ENCODE measurements at places on chromosomes 4 and X.
A peak's percentile ranks its signal among the peaks of the same experiment; 100 is the strongest.

GRCh38 chr4:156858071-156858470 lies 113.5 kb downstream of the PDGFC start:
- no peak for DNase-seq

GRCh38 chr4:26279446-26279845 lies 41.4 kb upstream of the RBPJ start:
- DNase-seq, result no peak

DNA sequence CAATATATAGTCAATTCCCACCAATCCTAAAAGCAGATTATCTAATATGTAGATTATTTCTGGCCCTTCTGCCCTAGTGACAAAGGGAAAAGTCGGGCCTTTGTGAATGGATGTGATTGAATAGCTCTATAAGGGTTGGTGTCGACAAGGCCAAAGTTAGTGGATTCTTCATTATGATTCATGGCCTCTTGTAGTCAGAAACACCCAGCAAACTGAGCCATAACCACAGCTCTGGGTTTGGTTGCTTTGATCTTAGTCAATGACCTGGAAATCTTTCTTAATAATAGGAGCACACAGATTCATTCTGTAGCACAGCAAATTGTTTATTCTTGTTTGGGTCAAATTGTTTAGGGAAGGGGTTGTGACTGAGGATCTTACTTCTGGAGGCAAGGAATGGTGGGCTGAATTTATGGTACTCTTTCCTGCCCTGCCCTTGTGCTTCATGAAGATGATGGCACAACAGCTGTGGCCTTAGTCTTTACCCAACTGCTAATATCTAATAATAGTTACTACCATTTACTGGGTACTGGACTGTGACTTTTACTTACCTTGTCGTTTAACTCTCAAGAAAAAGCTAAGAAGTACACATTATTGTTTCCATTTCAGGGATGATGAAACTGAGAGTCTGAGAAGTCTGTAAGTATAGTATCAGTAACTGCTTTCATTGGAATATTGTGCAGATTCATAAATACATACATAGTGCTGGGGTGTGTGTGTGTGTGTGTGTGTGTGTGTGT lies 74.0 kb downstream of the AFF2 start:
- no peak for DNase-seq

DNA sequence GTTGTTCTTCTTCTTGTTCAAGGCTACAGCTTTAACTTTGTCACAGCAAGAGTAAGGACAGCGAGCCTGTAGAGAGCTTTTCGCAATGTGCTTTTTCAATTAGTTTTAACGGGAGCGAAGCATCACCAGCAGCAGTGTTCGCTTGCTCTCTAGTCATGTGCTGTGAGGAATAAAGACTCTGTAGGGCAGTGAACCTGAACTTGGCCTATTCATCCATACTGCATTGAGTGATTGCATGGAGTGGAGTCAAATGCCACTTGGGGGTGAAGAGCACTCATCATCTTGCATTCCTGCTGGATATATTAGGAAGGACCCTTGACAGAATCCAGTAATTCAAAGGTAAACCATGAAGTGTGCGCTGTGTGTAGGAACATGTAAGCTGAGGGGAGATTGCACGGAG lies 240.0 kb downstream of the FRMPD4 start:
- no peak for DNase-seq

DNA sequence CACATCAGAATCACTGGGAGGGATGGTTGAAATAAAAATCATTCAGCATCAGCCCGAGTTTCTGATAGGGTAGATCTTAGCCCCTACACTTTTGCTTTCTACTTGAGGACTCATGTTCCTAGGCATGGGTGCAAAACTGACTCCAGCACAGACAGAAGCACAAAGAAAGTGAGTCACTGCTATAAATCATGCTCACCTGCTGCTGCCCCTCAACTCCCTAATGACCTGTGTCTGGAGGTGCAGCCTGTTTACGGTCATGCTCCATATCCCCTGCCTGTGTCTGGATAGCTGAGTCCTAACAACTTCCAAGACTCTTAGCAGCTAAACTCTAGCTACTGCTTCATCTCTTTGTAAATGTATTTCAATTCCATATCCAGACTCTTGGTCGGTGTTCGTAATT lies 57.8 kb downstream of the ADGRA3 start:
- no peak for DNase-seq

- no peak for DNase-seq
These were observed 73.7 kb downstream of the ABLIM2 start for GRCh38 chr4:8084712-8085490.

DNA sequence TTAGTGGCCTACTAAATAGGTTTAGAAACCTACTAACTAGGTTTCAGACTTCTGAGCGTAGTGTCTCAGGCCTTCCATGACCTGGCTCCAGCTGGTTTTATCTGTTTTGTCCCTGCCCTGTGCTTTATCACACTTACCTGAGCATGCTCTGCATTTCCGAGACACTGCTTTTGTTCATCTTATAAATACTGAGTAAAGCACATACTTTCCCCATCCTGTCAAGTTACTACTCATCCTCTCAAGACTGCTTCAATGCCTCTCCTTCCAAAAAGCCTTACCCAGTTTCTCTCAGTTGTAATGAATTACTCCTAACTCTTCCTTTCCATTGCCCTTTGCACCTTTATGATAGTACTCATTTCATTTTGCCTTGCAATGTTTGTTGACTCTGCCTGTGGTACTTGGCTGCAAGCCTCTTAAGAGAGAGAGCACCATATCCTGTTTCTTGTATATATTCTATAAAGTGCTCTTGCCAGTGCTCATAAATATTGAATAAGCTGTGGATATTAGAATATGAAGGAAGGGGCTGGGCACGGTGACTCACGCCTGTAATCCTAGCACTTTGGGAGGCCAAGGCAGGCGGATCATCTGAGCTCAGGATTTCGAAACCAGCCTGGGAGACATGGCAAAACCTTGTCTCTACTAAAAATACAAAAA lies 34.4 kb downstream of the SLAIN2 start:
- no peak for DNase-seq

DNA sequence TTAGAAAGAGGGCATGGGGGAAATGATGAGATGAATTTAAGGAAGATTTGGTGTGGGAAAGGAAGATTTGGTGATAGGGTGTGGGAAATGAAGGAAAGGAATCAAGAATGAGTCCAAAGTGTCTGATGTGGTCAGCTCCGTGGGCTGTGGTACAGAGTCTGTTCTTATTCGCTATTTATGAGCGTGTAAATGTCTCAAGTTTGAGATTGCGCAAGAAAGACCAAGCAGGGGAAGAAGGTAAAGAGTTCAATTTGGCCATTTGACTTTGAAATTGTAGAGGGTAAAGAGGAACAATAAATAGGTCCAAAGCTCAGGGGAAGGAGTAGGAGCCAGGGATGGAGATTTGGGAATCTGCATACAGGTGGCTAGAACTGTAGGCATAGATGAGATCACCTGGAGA lies 11.3 kb upstream of the SMS start:
- no peak for DNase-seq

- DNase-seq, result no peak
These were observed 16.5 kb upstream of the MAD2L1 start for GRCh38 chr4:120083152-120083551.

DNA sequence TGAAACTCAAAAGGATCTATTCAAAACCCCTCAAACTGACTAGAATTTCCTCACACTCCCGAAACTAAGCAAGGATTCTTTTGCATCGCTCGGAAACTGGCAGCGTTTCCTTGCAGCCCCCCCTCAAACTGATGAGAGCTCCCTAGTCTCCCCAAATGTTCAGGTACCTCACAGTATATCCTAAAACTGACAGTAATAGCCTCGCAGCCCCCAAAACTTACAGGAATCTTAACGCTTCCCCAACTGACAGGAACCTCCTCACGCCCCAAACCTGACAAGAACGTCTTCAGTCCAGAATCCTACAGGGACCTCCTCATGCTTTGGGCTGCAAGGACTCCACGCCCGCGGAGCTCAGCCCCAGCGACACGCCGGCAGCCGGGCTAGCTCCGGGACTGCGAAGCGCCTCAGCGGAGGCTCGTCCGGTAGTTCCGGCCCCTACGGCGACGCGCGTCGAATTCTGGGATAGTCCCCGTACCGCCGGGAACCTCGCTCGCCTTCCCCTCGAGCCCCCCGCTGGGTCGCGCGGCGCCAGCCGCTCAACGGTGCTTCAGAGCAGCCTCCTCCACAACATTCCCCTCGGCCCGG lies 640 bp downstream of the PHF8 start:
- no peak for DNase-seq

- DNase-seq, result no peak
These were observed 1382.5 kb downstream of the C4orf33 start for GRCh38 chr4:130478406-130478805.

DNA sequence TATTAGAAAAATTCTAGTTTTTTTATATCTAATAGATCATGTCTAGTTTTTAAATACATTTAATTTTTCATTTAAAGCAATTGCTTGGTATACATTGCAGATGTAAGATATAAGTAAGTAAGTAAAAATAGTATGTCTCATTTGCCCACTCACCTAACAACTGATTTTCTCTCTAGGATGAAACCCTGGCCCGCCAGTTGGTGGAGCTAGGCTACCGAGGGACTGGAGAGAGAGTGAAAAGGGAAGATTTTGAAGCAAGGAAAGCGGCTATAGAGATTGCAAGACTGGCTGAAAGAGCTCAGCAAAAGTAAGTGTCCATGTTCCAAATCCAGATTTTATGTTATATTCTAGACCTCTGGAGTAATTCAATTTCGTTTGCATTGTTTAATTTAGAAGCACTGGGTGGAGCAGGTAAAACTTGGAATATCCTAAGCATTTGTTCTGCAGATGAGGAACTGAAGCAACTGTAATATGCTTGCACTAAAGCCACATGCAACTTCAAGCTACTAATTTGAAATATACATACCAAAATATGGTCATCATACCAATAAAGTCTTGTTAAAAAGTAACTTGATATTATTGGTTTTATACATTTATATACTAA lies 27.1 kb downstream of the CFAP299 start:
- DNase-seq, result peak; percentile 4

- no peak for DNase-seq
These were observed 60.4 kb upstream of the ATXN3L start for GRCh38 chrX:13380211-13380610.

DNA sequence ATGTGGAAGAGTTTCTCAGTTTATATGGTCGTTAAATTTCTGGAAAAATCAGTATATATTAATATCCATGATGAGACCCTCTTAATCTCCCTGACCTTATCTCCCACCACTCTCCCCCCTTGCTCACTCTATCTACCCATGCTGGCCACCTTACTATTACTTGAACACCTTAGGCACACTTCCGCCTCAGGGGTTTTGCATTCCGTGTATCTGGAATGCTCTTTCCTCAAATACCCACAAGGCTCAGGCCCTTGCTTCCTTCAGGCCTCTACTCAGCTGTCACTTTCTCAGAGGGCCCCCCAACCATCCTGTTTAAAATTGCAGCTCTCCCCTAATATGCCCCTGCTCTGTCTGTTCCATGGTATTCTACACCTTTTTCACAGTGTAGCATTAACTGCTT lies 1.9 kb downstream of the KANTR start:
- no peak for DNase-seq

DNA sequence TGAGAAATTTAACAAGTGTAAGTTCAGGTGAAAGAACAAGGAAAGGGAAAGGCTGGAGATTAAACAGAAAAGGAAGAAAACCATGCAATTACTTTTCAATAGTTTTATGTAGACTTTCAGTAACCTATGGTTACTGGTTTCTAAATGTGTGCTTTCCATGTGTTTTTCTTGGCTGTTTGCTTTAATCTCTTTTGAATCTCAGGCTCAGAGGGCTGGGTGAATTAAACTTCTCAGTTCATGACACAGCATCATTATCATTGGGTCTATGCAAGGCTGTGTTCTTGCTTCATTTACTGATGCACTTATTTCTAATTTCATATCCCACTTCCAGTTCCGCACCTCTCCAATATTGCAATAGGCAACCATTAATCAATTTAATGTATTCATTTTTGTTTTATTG lies 266.5 kb upstream of the UGT8 start:
- no peak for DNase-seq

- no peak for DNase-seq
These were observed 157.3 kb upstream of the TET2 start for GRCh38 chr4:104989371-104989770.

DNA sequence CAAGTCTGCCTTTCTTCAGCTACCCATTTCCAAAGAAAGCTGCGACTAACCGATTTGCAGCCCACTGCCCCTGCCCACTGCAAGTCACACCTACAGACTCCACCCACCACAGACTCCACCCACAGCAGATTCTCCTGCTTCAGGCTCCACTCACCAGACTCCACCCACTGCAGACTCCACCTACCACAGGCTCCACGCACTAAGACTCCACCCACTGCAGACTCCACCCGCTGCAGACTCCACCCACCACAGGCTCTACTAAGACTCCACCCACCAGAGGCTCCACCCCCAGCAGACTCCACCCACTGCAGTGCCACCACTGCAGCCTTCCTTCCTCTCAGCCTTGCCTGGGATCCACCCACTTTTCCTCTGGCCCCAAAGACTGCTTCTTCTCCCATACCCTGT lies 41.3 kb downstream of the ABLIM2 start:
- no peak for DNase-seq

DNA sequence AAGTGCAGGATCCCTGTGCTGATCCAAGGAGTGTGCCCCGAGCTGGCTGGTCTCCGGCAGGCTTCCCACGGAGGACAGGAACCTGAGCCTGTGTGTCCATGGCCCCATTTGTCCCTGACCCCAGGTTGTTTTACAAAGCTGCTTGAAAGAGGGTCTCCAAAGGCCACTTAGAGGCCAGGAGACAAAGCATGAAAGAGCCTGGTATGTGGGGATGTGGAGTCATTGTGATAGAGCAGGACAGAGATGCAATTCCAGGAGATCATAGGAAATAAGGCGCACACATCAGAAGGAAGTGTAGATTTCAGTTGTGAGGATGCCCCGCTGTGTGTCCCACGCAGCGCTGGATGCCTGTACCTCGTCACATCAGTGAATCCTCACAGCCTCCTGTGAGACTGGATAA lies 48.0 kb downstream of the TENM3 start:
- no peak for DNase-seq

DNA sequence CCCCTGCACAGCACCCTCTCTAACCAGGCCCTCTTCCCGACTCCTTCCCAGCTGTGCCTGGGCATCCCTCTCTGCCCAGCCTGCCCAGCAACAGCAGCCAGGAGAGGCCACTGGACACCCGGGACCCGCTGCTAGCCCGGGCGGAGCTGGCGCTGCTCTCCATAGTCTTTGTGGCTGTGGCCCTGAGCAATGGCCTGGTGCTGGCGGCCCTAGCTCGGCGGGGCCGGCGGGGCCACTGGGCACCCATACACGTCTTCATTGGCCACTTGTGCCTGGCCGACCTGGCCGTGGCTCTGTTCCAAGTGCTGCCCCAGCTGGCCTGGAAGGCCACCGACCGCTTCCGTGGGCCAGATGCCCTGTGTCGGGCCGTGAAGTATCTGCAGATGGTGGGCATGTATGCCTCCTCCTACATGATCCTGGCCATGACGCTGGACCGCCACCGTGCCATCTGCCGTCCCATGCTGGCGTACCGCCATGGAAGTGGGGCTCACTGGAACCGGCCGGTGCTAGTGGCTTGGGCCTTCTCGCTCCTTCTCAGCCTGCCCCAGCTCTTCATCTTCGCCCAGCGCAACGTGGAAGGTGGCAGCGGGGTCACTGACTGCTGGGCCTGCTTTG lies 1.1 kb downstream of the AVPR2 start:
- no peak for DNase-seq

DNA sequence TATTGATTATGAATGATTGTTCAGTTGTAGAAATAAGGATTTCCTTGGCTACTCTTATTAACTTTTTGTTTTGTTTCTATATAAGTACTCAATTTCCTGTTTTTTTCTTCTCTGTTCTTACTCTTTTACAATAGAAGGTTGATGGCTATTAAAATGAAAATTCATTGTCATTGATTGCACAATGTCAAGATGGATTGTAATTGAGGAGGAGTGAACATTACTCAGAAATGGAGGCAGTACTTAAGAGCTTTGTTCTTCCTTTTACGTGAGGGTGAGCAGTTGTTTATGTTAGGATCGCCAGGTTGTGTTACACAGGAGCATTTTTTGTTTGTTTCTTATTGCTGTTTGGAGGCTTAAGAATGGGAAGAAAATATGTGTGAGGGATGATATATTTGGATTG lies 2062.4 kb downstream of the ARAP2 start:
- no peak for DNase-seq

All from stimulated activated CD4-positive, alpha-beta T cell treated with anti-CD3 and anti-CD28 coated beads, Interleukin-1b, Interleukin-23, amount 100 ng/mL, for 1 hour (primary cell).